Central memory CD4-positive, alpha-beta T cell (primary cell): ENCODE measurements at places on chromosomes 4 and X.

- DNase-seq: no peak
Observed at GRCh38 chr4:174674305-174674840, 152.1 kb upstream of the HPGD start.

DNA sequence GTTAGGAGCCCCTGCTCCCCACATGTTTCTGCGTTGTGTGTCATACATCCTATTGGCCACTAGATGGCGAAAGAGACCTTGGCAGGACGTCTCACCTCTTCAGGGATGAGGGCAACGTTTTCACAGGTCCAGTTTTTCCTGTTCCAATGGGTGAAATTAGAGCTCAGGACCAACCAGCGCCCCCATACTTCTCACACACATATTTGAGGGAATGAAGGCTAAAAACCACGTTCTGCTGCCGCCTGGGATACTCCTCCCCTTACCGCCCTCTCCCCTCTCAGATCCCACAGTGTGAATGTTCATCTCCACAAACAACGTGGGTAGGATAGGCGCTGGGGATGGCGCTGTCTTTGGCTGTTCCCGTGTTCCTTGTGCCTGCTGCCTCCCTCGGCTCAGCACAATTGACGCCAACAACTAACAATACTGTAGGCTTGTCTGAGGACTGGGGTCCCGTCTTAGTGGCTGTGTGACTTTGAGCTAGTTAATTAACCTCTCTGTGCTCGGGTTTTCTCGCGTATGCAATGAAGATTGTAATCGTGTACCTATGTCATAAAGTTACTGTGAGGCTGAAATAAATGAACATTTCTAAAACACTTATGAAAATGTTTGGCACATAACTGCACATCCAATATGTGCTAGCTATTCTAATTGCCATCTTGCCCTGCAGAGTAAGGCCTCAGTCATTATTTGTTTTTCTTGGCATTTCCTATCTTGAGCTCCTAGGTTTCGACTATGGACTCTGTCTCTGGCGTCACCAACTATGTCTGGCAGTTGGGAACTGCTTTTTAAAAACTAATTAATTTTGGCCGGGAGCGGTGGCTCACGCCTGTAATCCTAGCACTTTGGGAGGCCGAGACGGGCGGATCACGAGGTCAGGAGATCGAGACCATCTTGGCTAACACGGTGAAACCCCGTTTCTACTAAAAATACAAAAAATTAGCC, 181.3 kb upstream of the STK26 start:
- peak; percentile 44 for DNase-seq

DNA sequence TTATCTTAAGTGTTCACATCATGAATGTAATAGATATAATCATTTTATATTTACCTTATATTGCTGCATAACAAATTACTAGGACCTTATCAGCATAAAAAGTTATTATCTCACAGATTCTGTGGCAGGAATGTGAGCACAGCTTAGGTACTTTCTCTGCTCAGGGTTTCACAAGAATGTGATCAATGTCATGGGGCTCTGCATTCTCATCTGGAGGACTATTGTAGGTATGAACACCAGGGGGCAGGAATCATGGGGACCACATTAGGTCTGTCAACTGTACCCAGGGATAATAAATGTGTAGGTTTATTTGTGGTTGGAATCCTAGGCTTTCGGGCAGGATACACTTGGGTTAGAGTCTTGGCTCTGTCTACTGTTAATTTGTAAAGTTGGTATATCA, 519.2 kb downstream of the ARAP2 start:
- no peak for DNase-seq

GRCh38 chr4:174928174-174928573, 10.0 kb downstream of the ADAM29 start:
- DNase-seq: no peak

- no peak for DNase-seq
Observed at GRCh38 chr4:98546910-98547594, 111.4 kb downstream of the TSPAN5 start.

GRCh38 chr4:8142556-8142955, 16.1 kb downstream of the ABLIM2 start:
- DNase-seq: no peak
